Fibroblast of lung (primary cell): ENCODE measurements at places on chromosomes 2 and 18. TPM values are rescaled to one million over a fixed set of nuclear protein-coding genes. Genes with fewer than 3 reads are reported as not detected.
A peak's percentile ranks its signal among the peaks of the same experiment; 100 is the strongest.

DNA sequence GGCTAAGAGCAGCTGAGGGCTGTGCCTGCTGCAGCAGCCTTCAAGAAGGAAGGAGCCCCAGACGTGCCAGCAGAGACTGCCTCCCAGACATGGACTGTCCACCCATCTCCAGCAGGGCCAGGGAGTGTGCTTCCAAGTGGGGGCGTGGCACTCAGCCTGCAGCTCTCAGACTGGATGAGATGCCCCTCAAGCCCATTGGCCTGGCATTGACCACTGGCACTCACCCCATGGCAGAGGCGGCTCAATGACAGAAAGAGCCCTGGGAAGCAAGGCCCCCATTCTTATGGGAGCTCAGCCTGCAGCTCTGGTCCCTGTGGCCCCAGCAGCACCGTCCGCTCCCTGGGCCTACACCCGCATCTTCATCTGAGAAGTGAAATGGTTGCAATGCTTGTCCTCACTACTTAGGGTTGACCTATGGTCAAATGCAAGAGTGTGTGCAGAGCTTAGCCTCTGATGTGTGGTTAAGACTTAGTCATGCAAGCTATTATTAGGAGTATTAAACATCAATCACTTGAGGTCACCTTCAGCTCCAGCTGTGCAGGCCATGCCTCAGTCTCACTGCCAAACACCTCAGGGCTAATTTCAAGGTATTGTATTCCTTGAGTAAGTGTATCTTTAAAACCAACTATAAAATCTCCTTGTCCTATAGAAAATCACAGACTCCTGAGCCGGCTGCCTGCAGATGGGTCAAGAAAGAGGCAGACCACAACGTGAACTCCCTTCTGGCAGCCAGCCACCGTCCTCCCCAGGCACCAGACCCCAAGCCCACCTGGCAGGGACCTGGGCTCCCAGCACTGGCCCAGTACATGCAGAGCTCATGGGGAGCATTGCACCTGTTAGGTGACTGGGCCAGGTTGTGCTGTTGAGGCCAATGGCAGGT lies 194.8 kb downstream of the NDUFA10 start:
- DNase-seq: peak; percentile 16
- H3K4me1 ChIP-seq: no peaks in the 10 kb centered on the region
- no peaks in the 10 kb centered on the region for H3K36me3 ChIP-seq
- no peak overlapping the region for H3K4me3 ChIP-seq
- H3K27ac ChIP-seq: no peak overlapping the region
- no peaks in the 10 kb centered on the region for H3K27me3 ChIP-seq

DNA sequence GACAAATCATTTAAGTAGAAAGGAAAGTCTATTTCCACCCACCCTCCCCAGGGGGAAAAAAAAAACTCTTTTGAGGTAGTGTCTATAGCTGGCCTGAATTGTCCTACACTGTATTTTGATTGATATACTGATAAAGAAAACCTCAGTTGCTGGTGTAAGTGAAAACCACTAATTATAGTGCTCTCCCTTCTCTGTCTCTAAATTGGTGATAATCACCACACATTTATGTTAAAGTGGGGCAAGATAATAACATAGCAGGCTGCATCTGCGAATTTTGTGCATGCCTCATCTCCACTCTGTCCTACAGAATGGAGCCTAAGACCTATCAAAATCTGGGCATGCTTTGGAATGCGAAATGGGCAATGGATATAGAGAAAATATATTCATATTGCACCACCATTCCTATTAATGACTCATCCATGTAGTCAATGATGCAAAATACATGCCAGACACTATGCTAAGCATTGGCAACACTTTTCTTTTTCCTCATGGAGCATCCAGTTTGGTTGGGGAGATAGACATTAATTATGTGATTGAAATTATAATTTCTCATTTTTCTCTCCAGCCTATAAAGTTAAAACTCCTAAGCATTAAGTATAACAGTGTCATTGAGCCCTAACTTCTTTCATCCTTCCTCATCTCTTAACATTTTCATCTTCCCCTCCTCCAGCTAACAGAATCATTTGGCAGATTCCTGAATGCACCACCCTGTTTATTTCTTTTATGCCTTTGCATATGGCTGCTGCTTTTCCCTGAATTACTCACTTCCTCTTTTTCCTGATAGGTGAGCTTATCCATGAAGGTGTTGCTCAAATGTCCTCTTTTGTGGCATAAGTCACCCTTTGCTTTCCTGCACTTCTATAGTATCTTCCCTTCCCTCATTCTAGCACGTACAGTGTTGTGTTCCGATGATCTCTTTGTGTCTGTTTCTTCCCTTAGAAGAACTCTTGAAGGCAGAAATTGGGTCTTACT lies 58.2 kb downstream of the SLC9A2 start:
- H3K27ac ChIP-seq: no peak overlapping the region
- H3K36me3 ChIP-seq: no peaks in the 10 kb centered on the region
- no peaks in the 10 kb centered on the region for H3K4me1 ChIP-seq
- H3K27me3 ChIP-seq: no peaks in the 10 kb centered on the region
- DNase-seq: peak; percentile 4

- H3K27ac ChIP-seq: no peak overlapping the region
- H3K27me3 ChIP-seq: no peaks in the 10 kb centered on the region
- no peak overlapping the region for H3K4me3 ChIP-seq
- H3K4me1 ChIP-seq: no peaks in the 10 kb centered on the region
Observed at GRCh38 chr2:145511946-145512345, 992.0 kb upstream of the ZEB2 start.

GRCh38 chr2:98478088-98478551 lies 33.5 kb downstream of the INPP4A start:
- no peak for DNase-seq
- peaks cover 6% of the 10 kb centered on the region for H3K4me1 ChIP-seq

DNA sequence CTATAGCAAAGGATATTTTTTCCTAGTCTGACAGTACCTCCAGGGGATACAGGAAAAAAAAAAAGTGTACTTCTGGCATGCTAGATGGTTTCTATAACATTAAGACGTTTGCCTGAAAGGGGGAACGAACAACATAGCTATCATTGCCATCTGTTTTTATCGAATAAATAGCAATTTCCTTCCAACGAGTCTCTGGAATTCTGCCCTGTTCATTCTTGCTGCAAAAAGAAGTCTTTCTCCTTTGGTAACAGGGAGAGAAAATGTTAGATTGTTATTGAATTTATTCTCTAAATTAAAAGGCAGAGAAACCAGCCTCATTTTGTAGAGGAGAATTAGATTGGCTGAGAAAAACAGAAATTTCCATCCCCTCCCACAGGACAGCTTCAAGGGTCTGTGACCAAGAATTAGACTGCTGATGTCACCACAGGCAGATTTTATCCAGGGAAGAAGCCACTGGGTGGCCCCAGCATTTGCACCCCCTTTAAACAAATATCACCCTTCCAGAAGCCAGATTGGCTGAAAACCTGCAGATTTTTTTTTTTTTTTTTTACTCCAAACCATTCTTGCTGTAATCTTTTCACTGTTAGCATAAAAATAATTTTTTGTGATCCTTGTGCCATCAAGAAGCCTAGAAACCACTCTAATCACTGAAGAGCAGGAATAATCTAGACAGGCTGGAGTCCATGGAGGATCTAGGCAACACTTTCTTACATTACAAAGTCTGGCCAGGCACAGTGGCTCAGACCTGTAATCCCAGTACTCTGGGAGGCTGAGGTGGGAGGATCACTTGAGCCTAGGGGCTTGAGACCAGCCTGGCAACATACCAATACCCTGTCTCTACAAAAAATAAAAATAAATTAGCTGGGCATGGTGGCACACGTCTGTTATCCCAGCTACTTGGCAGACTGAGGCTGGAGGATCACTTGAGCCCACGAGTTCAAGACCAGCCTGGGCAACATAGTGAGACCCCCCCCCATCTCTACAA lies 12.0 kb downstream of the WDFY1 start:
- H3K27me3 ChIP-seq: no peaks in the 10 kb centered on the region
- H3K36me3 ChIP-seq: no peaks in the 10 kb centered on the region
- no peak overlapping the region for H3K27ac ChIP-seq
- peaks cover 11% of the 10 kb centered on the region for H3K4me1 ChIP-seq

DNA sequence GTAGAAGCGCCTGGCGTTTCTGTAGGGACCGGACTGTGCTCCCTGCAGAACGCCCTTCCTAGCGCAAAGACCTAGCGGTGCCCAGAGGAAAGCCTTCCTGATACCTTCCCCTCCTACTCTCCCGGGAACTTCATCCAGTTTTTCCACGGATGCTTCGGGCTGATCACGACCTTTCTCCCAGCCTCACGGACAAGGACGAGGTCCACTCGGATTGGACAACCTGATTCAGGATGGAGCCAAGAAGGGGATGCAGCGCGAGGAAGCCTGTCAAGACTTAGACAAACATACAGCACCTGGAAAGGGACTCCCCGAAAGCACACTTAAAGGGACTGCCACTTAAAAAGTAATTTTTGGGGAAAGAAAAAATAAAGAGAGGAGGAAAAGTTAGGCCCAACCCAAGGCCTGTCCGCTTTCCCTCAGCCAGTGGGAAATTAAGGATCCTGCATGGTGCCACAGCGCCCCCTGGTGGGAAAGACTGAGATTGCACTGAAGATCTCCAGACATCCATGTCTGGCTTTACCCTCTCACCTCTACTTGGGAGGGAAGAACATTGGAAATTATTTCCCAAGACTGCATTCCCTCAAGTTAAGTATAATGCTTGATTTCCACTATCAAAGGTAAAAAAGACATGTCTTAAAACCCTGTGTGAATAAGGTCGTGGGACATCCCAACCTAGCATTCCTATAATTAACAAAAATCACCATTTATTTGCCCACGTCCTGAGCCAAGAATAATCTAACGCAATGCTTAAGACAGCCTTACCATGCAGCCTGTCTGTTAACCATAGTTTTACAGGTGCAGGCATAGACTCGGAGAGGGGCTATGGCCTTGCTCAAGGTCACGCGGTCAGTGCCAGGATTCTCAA lies 13.4 kb upstream of the COPS8 start:
- H3K4me3 ChIP-seq: no peak overlapping the region
- no peaks in the 10 kb centered on the region for H3K27me3 ChIP-seq
- H3K27ac ChIP-seq: no peak overlapping the region
- H3K4me1 ChIP-seq: peaks cover 20% of the 10 kb centered on the region

DNA sequence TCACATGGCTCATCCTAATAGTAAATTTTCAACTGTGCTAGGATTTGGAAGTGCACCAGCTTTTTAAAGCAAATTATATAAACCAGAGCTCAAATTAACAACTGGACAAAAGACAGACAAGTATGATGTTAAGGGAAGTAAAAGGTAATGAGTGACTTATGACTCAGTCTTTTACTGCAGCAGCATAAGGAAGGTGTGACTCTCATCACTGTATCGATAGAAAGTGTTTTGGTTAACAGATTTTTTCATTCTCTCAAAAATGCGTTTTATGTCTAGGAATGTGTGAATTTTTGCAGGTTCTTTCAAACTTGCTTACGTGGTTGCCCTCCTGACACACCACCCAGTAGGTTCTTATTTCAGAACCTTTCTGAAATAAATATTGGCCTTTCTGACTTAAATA lies 244.2 kb upstream of the BOD1L2 start:
- H3K36me3 ChIP-seq: no peaks in the 10 kb centered on the region
- no peaks in the 10 kb centered on the region for H3K27me3 ChIP-seq
- no peak overlapping the region for H3K27ac ChIP-seq
- no peaks in the 10 kb centered on the region for H3K4me1 ChIP-seq
- H3K4me3 ChIP-seq: no peak overlapping the region

DNA sequence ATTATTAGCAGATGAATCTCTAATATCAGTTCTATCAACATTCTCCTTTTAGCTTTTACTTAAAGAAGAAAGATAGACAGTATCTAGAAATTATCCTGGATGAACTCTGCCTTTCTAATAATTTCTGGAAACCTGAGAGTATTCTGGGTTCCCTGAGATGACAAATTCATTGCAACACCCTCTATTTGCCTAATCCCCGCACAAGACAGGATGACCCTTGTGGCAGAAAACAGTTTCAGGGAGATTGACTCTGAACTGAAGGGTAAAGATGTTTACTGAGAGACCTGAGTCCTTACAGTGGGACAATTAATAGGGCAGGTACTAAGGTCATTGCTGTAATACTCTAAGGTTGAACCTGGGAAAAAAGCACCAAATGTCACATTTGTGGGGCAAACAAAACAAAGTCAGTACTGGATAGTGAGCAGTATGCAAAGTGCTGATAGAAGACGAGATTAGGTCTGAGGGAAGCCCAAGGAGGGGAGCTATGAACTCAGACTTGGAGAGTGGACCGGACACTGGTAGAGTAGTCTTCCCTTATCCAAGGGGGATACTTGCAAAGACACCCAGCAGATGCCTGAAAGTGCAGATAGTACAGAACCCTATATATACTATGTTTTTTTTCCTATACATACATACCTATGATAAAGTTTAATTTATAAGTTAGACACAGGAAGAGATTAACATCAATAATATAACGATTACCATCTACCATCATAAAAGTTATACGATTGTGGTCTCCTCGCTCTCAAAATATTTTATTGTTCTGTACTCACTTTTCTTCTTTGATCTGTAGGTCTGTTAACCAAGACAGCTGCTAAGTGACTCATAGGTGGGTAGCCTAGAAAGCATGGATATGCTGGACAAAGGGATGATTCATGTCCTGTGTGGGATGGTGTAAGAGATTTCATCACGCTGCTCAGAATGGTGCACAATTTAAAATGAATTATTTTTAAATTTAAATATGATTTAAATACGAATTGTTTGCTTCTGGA lies 148.3 kb upstream of the KLHL14 start:
- H3K27ac ChIP-seq: no peak overlapping the region
- no peaks in the 10 kb centered on the region for H3K4me1 ChIP-seq
- no peak overlapping the region for H3K4me3 ChIP-seq
- peak; percentile 95 for DNase-seq
- no peaks in the 10 kb centered on the region for H3K36me3 ChIP-seq

DNA sequence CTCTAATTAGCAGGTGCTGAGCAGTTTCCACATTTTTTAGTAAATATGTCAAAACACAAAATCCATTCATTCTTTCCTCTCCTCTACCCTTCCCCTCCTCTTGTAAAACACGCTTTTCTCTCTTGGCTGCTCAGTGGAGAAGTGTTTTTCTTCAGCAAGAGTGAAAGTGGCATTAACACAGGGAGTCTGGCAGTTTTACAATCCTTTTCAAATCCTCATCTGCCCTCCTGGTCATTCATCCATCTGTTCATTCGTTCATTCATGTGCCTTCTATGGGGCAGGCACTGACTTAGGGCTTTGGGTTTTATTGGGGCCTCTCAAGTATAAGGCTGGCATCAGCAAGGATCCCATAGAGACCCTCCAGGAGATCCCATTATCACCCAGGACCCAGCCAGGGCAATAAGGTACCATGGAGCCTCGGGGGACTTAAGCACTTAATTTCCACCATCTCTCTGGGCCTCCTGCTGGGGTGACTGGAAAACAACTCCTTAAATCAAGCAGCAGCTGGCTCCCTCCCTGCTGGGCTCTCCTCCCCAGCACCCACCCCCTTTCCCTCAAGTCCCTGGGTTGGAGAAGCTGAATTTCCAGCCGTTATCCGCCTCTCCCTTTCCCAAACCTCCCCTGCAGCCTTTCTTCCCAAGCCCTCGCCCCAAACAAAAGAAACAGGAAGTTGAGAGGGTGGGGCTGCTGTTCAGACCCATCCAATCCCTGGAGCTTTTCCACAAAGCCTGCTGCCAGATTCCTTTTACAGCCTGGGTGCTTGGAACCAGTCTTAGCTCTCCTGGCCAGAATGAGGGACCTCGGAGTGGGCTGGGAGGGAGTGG lies 32.6 kb downstream of the MARCHF4 start:
- no peaks in the 10 kb centered on the region for H3K27me3 ChIP-seq
- no peaks in the 10 kb centered on the region for H3K36me3 ChIP-seq
- H3K27ac ChIP-seq: peak overlapping the region; percentile 63
- peaks cover 23% of the 10 kb centered on the region for H3K4me1 ChIP-seq

- H3K4me3 ChIP-seq: no peak overlapping the region
- H3K36me3 ChIP-seq: no peaks in the 10 kb centered on the region
- H3K27ac ChIP-seq: no peak overlapping the region
- DNase-seq: no peak
Observed at GRCh38 chr2:135890835-135891234, 14.6 kb upstream of the MCM6 start.

PLEK gene
- total RNA-seq: not detected in 2 replicates

FASTKD1 gene
- total RNA-seq: 14.1 and 19.3 TPM in 2 replicates
